Activated CD8-positive, alpha-beta T cell treated with anti-CD3 and anti-CD28 coated beads, Interleukin-2, amount 10 ng/mL, durations not matched to agents 7 days and 5 days (primary cell): ENCODE measurements at places on chromosomes 2 and 18.

DNA sequence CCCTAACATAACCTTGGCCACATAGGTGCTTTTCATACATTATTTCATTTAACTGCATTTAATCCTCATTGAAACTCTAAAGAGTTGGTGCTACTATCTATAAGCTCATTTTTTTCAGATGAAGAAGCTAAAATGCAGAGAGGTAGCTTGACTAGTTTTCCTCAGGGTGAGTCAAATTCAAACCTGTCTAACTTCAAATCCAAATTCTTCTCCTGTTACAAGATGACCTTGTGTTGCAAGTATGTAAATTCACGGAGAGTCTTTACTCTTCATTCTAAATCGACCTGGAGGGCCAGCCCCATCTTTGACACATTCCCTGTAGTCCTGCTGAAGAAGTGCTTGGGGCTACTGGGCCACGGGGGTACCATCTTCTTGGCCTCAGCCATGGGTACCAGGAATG, 8.2 kb upstream of the SETBP1 start:
- H3K27ac ChIP-seq: no peak overlapping the region
- DNase-seq: no peak
- peaks cover 43% of the 10 kb centered on the region for H3K27me3 ChIP-seq
- H3K4me3 ChIP-seq: no peak overlapping the region

GRCh38 chr2:114550895-114551793, 108.7 kb downstream of the DPP10 start:
- H3K27ac ChIP-seq: no peak overlapping the region
- H3K4me3 ChIP-seq: no peak overlapping the region
- H3K36me3 ChIP-seq: no peaks in the 10 kb centered on the region
- DNase-seq: peak; percentile 27
- H3K4me1 ChIP-seq: no peaks in the 10 kb centered on the region

- H3K4me1 ChIP-seq: no peaks in the 10 kb centered on the region
- H3K27ac ChIP-seq: no peak overlapping the region
- H3K27me3 ChIP-seq: no peaks in the 10 kb centered on the region
- H3K36me3 ChIP-seq: no peaks in the 10 kb centered on the region
- no peak for DNase-seq
Measured at GRCh38 chr2:50995610-50996009, 36.3 kb downstream of the NRXN1 start.

GRCh38 chr2:98580656-98581284, 27.5 kb downstream of the COA5 start:
- no peak overlapping the region for H3K4me3 ChIP-seq
- peaks cover 69% of the 10 kb centered on the region for H3K36me3 ChIP-seq
- H3K27ac ChIP-seq: no peak overlapping the region
- H3K4me1 ChIP-seq: peaks cover 3% of the 10 kb centered on the region
- no peaks in the 10 kb centered on the region for H3K27me3 ChIP-seq

- no peaks in the 10 kb centered on the region for H3K36me3 ChIP-seq
- no peaks in the 10 kb centered on the region for H3K4me1 ChIP-seq
- H3K4me3 ChIP-seq: no peak overlapping the region
Measured at GRCh38 chr2:55112229-55113031, 62.2 kb upstream of the RTN4 start.

DNA sequence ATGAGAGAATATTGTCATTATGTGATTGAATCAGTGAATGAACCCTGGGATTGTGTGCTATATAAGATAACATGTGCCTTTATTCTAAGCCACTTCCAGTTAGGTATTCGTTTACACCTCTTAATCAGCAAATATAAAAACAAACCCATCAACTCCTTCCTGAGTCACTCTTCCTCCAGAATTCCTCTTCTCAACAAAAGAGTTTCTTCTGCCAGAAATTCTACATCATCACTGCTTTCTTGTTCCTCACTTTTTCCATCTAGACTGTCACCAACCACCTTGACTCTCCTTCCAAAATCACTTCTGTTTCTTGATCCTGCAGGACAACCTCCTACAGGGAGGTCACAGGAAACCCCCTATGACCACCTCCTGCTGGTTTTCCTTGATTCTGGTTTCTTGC, 261.4 kb downstream of the CYP26B1 start:
- no peaks in the 10 kb centered on the region for H3K4me1 ChIP-seq
- H3K27me3 ChIP-seq: no peaks in the 10 kb centered on the region
- no peak overlapping the region for H3K27ac ChIP-seq

DNA sequence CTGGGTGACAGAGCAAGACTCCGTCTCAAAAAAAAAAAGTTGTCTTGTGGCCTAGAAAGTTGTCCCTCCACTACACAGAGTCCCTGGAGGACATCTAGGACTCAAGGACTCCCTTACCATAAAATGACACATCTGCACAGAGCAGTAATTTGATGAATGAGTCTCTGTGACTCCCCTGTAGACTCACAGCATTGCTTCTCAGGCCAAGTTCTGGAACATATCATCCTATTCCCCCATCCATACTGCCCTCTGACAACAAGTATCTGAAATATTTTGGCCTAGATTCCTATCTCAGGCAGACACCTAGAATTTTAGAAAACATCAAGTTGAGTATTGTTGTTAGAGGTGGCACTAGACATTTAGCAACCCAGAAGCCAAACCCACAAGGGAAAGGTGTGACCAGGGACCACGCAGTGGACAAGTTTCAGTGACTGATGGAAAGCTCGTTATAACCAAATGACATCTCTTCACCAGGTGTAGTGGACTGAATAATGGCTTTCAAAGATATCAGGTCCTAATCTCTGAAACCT, 97.9 kb upstream of the ATP8B1 start:
- no peak overlapping the region for H3K4me3 ChIP-seq
- H3K27me3 ChIP-seq: peaks cover 5% of the 10 kb centered on the region
- H3K27ac ChIP-seq: no peak overlapping the region

- no peak overlapping the region for H3K4me3 ChIP-seq
- no peak for DNase-seq
- no peak overlapping the region for H3K27ac ChIP-seq
- H3K36me3 ChIP-seq: no peaks in the 10 kb centered on the region
- no peaks in the 10 kb centered on the region for H3K27me3 ChIP-seq
Measured at GRCh38 chr18:6493194-6493593, 78.5 kb upstream of the L3MBTL4 start.

DNA sequence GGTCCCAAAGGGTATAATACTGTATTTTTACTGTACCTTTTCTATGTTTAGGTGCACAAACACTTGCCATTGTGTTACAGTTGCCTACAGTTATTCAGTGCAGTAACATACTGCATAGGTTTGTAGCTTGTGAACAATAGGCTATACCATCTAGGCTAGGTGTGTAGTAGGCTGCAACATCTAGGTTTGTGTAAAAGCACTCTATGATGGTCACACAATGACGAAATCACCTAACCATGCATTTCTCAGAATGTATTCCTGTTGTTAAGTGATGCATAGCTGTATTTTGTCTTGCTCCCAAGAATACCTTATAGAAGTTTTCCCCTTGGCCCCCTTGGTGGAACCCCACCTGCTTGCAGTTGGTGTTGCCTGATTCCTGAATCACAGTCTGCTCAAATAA, 29.3 kb upstream of the AGFG1 start:
- no peaks in the 10 kb centered on the region for H3K27me3 ChIP-seq
- no peaks in the 10 kb centered on the region for H3K4me1 ChIP-seq
- H3K27ac ChIP-seq: no peak overlapping the region
- H3K4me3 ChIP-seq: no peak overlapping the region
- H3K36me3 ChIP-seq: no peaks in the 10 kb centered on the region

- no peak overlapping the region for H3K4me3 ChIP-seq
- H3K4me1 ChIP-seq: no peaks in the 10 kb centered on the region
- peaks cover 7% of the 10 kb centered on the region for H3K27me3 ChIP-seq
- H3K27ac ChIP-seq: no peak overlapping the region
- no peak for DNase-seq
Measured at GRCh38 chr18:21387886-21388285, 145.9 kb downstream of the GREB1L start.

GRCh38 chr2:20472569-20472968, 25.7 kb downstream of the RHOB start:
- H3K4me1 ChIP-seq: no peaks in the 10 kb centered on the region
- no peaks in the 10 kb centered on the region for H3K36me3 ChIP-seq
- peaks cover 3% of the 10 kb centered on the region for H3K27me3 ChIP-seq
- no peak overlapping the region for H3K4me3 ChIP-seq

- no peaks in the 10 kb centered on the region for H3K36me3 ChIP-seq
- no peak for DNase-seq
- no peak overlapping the region for H3K4me3 ChIP-seq
- no peak overlapping the region for H3K27ac ChIP-seq
Measured at GRCh38 chr2:29657674-29658073, 263.7 kb downstream of the ALK start.

GRCh38 chr2:182540252-182540651, 113.4 kb upstream of the PDE1A start:
- no peak overlapping the region for H3K4me3 ChIP-seq
- H3K27me3 ChIP-seq: no peaks in the 10 kb centered on the region
- H3K4me1 ChIP-seq: peaks cover 3% of the 10 kb centered on the region
- H3K27ac ChIP-seq: no peak overlapping the region
- DNase-seq: no peak

DNA sequence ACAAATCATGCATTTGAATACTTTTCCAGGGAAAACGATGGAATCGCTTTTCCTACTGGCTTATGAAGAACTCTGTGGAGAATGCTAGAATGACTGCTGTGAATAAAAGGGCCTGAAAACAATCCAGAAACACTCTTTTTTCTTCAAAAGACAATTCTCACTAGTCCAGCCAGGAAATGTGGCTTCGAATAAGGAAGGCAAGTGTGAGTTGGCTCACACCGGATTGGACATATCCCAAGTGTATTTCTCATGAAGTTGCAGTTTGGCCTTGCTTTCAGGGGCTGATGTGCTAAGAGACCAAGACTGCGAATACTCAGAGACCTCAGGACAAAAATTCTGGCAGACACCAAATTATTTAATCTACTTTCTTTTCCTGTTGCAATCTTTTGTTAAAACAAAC, 54.1 kb downstream of the FIGN start:
- no peak overlapping the region for H3K27ac ChIP-seq
- DNase-seq: no peak
- no peaks in the 10 kb centered on the region for H3K4me1 ChIP-seq
- no peak overlapping the region for H3K4me3 ChIP-seq

DNA sequence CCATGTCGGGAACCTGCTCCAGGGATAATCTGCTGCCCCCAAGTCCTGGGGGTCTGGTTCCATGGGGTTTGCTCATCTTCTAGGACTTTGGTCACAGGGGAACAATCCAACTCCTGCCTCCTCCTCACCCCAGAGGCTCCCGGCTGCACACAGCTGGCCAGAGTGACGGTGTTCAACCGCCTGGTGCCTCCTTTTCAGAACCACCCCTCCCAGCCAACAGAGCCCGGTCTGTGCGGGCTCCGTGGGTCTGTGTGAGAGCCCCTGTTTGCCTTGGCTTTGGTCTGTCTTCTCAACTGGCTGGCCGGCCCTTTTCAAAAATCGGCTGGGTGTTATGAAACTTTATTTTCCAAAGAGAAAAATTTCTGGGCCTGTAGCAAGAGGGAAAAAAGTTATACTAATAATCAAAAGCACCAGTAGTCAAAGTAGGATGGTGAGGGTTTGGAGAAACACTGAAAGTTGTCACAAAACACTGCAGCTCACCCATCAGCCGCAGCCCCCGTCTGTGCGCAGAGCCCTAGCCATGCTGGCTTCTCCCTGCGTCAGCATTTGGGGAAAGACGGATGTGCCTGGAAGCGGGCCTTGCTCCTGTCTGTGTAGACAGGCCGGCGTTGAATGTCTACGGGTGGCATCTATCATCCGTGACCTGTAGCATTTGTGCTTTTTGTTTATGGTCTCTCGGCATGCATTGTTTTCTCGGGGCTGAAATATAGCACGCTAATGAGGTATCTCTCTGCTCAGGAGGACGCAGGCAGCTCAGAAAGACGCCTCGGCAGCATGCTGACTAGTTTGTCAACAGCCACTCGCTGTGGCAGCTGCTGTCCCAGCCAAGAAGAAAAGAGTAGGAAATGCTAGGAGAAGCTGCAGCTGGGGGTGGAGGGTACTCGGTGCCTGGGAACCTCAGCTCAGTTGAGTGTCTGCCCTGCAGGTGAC, 138.6 kb downstream of the GLI2 start:
- no peaks in the 10 kb centered on the region for H3K4me1 ChIP-seq
- no peak overlapping the region for H3K4me3 ChIP-seq
- no peak for DNase-seq
- no peak overlapping the region for H3K27ac ChIP-seq
- no peaks in the 10 kb centered on the region for H3K36me3 ChIP-seq

DNA sequence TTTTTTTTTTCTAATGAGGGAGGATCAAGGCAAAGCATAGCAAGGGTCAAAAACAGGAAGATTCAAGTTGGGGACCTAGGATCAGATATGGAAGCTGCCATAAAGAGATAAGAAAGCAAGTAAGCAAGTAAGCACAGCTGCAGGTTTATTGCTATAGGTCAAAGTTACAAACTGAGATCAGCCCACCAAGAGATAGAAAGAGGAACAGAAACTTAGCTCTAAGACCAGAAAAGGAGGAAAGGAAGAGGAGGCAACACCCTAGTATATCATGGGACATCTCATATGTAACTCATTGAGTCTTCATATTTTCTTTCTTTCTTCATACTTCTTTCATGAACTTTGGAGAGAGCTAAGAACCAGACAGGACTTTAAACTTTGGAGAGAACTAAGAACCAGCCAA, 295.9 kb upstream of the CRIM1 start:
- no peak overlapping the region for H3K4me3 ChIP-seq
- peaks cover 4% of the 10 kb centered on the region for H3K4me1 ChIP-seq
- no peak for DNase-seq
- no peaks in the 10 kb centered on the region for H3K36me3 ChIP-seq
- no peak overlapping the region for H3K27ac ChIP-seq
- H3K27me3 ChIP-seq: peaks cover 6% of the 10 kb centered on the region

DNA sequence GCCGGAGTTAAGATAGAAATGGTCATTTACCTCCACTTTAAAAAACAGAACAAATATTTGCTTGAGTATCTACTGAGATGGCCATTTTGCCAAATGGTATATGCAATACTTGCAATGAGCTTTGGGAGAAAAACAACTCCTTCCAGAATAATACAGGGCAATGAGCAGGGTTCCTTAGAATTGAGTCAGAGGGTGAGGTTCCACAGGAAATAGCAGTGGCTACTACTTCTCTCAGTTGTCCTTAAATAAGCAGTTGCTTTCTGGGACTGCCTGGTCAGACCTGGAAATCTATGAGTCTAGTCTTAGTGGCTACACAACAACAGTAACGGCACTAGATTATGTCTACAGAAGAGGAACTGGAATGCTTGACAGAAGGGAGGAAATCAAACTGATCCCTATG, 80.9 kb upstream of the CCDC85A start:
- no peaks in the 10 kb centered on the region for H3K27me3 ChIP-seq
- no peak for DNase-seq
- no peaks in the 10 kb centered on the region for H3K4me1 ChIP-seq
